Stimulated activated CD4-positive, alpha-beta T cell treated with anti-CD3 and anti-CD28 coated beads, Interleukin-4, amount 100 ng/mL, for 4 hours (primary cell): ENCODE measurements at places on chromosomes 4 and X.

- DNase-seq, result no peak
These were observed 6.4 kb downstream of the SGMS2 start for GRCh38 chr4:107831140-107831539.

DNA sequence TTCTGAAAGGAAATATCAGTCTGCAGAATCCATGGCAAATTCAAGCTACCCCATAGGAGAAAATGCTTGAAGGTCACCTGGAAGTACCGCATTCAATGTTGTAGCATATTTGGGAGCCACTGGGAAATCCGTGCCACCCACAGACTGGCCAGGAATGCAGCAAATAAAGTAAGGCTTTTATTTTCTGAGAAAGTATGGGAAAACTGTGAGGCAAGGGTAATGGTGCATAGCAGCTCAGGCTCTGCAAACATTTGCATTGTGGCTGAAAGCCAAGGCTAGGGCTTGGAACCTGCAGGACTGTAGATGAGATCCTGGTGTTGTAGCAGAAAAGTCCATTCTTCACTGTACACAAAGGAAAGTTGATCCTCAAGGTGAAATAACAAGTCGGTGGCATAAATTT is 450.9 kb upstream of the NR3C2 start:
- no peak for DNase-seq

DNA sequence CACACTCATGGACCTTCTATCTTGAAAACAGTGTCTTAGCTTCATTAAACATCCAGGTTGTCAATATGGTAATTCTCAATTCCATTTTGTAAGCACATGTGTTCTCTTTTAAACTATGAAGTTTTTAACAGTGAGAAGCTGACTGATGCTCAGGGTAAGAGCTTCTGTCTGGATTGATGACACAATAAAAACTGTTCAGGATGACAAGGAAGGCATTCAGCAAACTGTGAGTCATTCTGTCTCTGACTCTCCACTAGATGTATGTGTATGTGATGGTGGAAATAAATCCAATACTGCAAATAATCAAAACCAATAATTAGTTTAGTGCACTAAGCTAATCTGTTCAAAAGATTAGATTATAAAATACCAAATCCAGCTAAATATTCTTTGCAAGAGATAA is 115.3 kb upstream of the ARX start:
- DNase-seq, result no peak

DNA sequence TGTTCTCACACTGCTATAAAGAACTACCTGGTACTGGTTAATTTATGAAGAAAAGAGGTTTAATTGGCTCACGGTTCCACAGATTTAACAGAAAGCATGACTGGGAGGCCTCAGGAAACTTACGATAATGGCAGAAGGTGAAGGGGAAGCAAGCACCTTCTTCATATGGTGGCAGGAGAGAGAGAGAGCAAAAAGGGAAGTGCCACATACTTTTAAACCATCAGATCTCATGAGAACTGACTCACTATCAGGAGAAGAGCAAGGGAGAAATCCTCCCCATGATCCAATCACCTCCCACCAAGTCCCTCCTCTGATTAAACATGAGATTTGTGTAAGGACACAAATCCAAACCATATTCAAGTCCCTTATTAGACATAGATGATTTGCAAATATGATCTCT is 12.3 kb upstream of the RAP2C start:
- DNase-seq, result no peak

DNA sequence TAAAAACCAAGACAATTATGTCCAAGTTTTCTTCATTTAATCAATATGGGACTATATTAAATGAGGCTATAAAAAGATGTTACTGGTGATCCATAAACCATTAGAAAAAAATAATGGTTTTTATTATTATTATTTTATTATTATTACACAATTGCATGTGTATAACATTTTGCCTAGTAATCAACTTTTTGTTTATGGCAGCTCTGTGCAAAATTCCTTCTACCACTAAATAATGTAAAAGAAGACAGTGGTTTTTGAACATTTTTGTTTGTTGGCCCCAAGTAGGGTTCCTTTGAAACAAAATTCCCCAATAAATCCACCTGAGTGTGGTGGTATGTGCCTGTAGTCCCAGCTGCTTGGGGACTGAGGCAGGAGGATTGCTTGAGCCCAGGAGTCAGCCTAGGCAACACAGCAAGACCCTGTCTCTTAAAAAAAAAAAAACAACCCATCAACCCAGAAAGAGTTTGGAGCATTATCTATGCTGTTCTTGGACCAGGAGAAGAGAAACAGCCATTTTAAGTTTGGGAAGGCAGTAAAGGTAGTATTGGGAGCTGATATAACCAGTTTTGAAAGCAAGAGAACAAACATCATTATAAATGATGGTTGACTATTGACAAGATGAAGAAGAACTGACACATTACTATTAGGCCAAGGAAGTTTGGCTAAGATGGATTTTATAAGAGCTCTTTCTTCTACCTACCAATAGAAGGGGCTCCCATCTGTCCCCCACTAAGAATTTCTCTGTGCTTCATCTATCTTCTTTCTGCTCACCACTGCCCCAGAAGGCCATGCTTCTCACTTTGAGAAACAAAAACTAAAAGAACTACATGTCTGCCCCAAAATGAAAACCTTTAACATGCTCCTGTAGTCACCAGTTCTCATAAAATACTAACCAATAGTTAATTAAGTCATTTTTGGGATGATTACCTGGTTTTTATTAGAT is 2.2 kb downstream of the TMEM156 start:
- DNase-seq, result no peak

GRCh38 chr4:17500574-17500973 is 11.3 kb downstream of the QDPR start:
- DNase-seq, result no peak

DNA sequence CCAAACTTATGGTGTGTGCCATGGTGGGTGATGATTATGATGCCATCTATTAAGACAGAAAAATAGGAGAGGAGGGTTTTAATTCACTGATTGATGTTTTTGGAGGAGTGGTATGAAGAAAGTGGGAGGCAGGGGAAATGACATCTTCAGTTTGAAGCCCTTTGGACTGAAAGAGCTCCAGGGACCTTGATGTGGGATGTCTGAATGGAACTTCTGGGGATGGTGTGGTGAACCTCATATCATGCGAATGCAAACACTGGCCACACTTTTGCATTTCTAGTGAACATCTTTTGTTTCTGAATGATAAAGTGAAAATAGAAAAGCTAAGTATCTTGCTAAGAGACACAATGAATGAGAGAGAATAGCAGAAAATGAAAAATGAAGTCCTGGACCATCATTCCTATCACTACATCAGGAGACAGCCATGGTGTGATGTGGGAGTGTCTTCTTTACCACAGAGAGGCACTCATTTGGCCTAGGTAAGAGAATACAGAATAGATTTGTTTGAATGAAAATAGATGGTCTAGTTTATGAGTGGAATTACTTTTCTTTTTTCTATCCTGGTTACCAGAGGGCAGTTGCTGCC is 123.5 kb downstream of the ZNF827 start:
- DNase-seq, result no peak

DNA sequence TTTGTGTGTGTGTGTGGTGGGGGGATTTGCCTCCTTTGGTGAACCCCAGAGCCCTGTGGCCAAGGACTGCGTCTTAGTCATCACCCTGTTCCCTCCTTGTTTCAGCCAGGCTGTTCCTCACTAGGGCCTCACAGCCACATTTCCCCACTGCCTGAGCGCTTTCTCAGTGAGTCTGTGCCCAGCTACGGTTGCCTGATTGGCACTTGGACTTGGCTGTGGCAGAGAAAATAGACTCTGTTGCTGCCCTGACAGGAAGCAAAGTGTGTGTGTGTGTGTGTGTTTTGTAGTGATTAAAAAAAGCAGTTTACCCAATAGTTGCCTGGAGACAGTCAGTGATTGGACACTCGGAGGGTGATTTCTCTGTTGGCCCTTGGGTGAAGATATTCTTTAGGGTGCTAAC is 113.0 kb downstream of the UCHL1 start:
- DNase-seq, result no peak

DNA sequence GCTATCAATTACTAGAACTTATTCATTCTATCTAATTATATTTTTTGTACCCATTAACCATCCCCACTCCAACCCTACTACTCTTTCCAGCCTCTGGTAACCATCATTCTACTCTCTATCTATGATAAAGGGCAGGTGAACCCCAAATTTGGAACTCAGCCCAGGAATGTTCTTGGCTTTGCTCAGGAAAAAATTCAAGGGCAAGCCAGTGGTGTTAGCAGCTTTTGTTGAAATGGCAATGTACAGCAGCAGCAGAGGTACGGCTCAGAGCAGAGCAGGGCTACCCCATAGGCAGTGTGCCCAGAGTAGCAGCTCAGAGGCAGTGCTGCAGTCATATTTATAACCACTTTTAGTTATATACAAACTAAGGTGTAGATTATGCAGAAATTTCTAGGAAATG is 138.2 kb downstream of the RNF150 start:
- no peak for DNase-seq

- no peak for DNase-seq
These were observed 30.4 kb downstream of the TXK start for GRCh38 chr4:48103483-48104139.

DNA sequence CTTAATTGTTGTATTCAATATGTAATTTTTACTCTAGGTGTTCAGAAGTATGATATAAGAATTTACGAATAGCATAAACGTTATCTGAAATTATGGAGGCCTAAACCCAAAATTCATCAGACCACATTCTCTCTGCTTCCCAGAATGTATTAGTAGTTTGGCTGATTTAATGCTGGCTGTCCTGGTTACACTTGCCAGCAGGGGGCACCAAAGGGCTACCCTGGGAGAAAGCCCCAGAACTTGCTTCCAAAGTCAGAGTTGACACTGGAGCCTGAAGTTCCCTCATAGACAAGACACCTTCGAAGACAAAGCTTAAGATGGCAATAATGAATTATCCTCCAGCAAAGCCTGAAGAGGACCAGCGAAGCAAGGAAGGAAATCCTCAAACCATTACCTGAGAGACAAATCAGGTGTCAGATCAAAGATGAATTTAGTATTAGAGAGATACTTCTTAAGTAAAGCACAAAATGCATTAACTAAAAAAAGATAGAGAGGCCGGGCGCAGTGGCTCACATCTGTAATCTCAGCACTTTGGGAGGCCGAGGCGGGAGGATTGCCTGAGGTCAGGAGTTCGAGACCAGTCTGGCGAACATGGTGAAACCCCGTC is 11.3 kb upstream of the ANOS1 start:
- peak; percentile 54 for DNase-seq

- no peak for DNase-seq
These were observed 210.5 kb upstream of the KIT start for GRCh38 chr4:54447304-54447703.

DNA sequence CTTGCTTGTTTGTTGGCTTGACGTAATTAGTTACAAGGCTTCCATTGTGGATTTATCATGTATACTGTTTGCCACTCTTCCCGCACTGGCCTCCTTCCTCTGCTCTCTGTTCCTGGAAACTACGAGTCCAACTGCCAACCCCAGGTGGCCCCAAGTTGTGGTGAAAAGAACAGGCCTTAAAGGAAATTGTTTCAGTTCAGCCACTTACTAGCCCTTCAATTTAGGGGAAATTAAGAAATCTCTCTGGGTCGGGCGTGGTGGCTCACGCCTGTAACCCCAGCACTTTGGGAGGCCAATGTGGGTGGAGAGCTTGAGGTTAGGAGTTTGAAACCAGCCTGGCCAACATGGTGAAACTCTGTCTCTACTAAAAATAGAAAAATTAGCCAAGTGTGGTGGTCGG is 28.0 kb downstream of the RBM47 start:
- no peak for DNase-seq

DNA sequence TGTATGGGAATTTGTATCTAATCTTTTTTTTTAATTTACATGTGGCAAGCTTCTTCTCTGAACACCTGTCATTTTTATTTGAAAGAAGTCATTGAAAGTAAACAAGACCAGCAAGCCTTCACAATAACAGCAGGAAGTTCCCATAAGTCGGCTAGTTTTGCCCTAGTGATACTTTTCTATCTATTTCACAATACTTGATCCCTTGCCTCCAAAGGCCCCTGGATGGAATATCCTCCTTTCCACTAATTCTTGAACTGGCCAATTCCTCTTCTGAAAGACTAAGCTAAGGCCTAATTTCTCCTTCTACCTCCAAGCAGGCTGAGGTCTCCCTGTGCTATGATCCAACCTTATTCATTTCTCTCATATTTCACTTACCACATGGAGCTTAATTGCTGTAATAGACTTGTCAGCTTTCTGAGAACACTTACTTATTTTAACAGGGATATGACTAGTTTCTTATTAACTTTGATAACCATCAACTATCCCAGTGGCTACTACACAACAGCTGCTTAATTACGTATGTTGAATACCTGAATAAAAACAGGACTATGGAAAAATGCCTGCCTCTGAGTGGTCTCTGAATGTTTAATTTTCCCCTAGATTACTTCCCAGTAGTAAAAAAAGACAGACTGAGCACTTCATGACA is 194.2 kb downstream of the MAD2L1 start:
- no peak for DNase-seq

DNA sequence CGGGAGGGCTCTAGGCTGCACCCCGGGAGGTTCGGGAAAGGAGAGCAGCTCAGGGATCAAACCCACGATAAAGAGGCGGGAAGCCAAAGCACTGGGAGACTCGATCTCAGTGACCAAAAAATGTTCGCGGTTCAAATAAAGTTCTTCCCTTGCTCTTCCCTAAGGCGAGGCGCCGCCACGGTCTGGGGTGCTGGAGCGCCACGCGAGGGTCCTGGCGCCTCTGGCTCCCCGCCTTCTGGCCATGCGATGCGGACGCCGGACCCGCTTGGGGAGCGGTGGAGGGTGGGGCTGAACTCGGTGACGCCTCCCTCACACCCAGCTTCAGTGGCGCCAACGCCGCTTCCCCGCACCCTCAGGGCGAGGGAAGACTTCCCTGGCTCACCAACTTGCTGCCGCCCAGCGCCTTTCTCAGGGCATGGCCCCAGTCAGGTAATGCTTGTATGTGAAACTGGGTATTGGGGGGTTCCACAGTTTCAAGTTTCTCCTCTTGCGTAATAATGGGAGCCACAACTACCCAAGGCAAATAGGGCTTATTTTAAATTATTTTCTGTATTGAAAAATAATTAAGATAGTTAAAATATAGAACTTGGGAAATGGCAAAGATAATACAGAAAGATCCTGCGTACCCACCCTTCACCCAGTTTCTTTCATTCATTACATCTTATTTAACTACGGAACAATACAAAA is at the start of gene QRFPR:
TSS of gene QRFPR (minus strand) at position 243 of the 687 bp plus-strand sequence. CDS start 371 bp downstream, outside the sequence.
- peak; percentile 1 for DNase-seq

DNA sequence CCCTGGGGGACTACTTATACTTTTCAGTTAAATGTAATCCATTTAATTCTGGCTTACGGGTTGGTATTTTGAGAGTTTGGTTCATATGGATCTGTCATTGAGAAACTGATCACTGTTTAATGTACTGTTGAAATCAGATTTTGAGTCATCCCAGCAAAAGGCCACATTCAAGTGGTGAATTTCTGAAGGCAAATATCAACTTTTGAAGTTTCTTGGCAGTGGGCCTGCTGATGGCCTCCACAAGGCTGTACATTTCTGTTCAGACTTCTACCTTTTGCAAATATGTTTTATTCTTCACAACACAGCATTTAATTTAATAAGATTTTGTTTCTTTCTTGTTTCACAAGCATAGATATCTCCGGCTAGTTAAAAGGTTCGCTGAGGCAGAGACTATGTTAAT is 138.7 kb downstream of the PDGFC start:
- no peak for DNase-seq

DNA sequence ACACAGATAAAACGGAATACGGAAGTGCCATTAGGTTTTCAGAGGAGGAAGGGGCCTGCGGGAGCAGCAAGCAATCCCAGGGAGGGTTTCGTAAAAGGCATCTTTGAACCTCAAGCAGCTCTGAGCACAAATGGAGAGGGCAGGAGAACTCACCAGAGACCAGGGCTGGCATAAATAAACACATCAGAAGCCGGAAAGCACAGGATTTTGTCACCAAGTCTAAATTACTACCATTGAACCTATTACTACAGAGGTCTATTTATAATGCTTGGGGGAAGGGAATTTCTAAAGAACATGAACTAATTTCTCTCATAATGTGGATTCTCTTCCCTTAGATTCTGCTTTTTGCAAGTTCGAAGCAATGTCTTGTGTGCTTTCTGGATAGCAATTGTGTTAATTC is 39.6 kb upstream of the MBTPS2 start:
- no peak for DNase-seq
